ELF-1 (cell line): ENCODE measurements at places on chromosomes 2 and 18.
A peak's percentile ranks its signal among the peaks of the same experiment; 100 is the strongest.

GRCh38 chr2:232982926-232983668 lies 30.0 kb downstream of the NGEF start:
- peak; percentile 37 for DNase-seq

- no peak for DNase-seq
These were observed 547.4 kb upstream of the ID2 start for GRCh38 chr2:8134473-8134932.

DNA sequence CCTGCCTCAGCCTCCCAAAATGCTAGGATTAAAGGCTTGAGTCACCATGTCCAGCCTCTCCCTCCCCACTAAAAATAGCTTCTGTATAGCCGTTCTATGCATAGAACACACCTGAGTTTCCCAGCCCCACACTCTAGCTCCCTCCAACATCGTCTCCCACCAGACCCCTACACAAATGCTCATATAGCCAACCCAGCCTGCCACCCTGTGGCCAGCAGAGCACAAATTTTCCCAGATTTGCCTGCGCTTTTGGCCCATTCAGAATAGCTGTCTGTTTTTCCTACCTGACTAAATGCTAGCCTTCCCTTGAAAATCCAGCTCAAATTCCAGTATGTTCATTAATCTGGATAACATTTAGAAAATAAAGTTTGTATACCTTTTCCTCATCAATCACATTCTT lies 22.8 kb downstream of the TRABD2A start:
- DNase-seq, result peak; percentile 61

- DNase-seq, result no peak
These were observed 255.6 kb upstream of the OSR1 start for GRCh38 chr2:19614066-19614465.

- no peak for DNase-seq
These were observed 15.3 kb downstream of the SH3RF3 start for GRCh38 chr2:109144271-109144670.

GRCh38 chr2:204655101-204655500 lies 109.8 kb downstream of the PARD3B start:
- no peak for DNase-seq
